Ureter (tissue), 1 donor: ENCODE measurements at places on chromosomes 5 and 9.

- no peak for DNase-seq
Observed at GRCh38 chr5:149766460-149767280, 36.6 kb downstream of the PPARGC1B start.

DNA sequence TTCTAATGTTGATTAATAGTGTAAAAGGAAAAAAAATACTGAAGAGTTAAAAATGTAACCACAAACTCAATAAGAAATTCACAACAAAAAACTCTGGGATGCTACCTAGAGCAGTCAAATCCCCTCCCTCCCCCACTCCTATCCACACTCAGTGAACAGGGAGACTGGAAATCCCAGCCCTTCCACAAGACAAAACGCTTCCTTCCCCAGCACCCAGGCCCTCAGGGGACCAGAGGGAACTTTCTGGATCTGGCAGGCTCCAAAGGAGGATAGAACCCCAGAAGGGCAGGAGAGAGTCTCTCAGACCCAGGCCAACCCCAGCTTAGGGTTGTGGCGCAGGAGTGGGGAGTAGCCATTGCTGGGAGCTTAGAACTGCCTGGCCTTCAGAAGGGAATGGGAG, 55.0 kb downstream of the DCP2 start:
- DNase-seq = no peak

DNA sequence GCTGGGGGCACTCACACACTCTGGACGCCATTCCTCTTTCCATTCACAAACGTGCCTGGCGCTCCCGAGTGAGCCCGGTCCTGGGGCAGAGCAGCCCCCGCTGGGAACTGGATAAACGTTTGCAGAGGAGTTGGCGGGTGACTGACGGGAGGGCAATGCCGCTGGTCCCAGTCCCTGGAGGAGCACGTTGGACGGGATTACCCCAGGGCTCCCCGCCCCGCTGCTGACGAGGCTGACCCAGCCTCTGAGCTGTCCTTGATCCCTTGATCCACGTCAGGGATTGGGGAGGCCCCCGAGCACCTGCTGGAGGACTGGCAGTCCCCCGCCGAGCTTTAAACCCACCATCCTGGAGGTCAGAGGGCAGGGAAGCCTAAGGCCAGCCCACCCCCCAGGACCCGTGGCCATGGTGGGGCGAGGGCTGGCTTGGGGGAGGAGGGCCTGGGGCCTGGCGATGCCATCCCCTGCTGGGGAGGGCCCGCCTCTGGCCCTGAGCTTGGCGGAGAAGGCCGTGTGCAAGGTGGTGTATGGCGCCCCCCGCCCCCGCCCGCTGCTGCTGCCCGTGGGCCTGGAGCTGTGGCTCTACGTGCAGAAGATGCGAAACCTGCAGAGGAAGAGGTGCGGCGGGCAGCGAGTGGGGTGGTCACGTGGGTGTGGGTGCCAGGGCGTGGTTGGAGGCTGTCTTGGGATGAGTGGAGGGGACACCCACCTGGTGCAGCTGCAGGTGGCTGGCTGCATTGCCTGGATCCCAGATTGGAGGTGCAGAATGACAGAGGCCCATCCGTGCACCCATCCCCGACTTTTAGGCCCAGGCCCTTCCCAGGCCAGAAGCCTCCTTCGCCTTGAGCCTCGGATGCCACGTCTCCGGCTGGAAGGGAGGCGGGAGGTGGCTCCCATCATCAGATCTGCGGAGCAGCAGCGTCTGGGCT, 4.5 kb downstream of the GPSM1 start:
- no peak for DNase-seq

- DNase-seq = peak; percentile 78
Observed at GRCh38 chr9:20356403-20357036, 265.8 kb downstream of the MLLT3 start.

- no peak for DNase-seq
Observed at GRCh38 chr5:126358525-126358924, 64.7 kb upstream of the GRAMD2B start.

- DNase-seq = no peak
Observed at GRCh38 chr5:168820874-168821273, 241.7 kb upstream of the PANK3 start.

DNA sequence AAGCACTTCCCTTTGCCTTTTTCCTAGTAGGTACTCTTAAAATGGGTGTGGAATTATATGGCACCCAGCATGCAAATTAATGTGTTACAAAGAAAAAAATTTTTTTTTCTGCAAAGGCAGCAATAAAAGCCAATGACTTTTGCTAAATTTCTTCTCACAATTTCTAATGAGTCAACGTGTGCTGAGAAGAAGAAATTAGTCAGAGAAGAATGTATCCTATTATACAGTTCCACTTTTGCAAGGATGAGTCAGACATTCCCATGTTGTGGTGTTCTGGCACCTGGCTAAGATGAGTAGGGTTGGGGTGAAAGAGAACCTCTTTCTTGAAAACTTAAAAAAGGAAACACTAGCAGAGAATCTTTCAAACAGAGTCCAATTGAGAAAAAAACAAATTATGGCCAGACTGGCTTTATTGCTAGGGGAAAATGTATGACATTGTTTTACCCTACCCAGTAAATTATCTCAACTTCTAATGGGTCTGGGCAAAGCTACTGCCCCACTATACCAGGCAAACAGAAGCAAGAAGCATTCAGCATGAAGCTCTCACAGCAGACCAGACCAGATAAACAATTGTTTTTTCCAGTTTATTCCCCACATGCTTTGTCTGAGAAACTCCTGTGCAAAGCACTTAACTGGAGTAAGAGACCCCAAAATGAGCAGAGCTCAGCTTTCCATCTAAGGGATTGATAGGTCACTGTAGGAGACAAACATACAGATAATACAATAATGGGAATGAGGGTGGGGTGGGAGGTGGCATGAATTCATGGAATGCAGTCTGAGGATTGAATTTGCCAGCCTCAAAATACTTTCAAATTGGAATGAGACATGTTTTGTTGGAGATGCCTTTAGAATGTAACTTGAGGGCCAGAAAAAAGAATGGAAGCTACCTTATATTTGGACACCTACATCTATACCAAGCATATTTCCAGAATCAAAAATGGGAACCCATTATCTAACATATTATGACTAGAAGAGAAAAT, 220.8 kb upstream of the RFX3 start:
- no peak for DNase-seq

- DNase-seq = no peak
Observed at GRCh38 chr5:96330530-96331140, 102.4 kb downstream of the PCSK1 start.

DNA sequence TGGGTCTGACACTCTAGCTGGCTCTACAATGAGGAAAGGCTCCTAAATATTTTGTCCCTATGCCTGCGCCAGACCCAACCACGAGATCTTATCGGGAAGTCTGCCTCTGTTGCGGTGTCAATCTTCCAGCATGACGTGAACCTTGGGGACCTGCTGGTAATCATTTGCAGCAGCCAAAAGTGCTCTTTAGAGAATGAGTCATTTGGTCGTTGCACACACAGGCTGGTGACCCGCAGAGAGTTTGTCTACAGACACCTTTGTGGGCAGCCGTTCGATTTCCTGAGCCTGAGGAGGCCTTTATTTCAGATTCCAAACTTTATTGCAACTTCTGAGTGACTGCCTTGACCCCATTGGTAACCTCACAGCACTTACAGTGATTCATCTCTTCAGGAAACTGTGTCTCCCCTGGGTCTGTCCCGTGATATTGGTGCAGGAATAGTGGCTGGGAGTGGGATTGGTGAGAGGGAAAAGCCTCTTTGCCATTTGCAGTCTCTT, 326.1 kb downstream of the NSG2 start:
- no peak for DNase-seq

DNA sequence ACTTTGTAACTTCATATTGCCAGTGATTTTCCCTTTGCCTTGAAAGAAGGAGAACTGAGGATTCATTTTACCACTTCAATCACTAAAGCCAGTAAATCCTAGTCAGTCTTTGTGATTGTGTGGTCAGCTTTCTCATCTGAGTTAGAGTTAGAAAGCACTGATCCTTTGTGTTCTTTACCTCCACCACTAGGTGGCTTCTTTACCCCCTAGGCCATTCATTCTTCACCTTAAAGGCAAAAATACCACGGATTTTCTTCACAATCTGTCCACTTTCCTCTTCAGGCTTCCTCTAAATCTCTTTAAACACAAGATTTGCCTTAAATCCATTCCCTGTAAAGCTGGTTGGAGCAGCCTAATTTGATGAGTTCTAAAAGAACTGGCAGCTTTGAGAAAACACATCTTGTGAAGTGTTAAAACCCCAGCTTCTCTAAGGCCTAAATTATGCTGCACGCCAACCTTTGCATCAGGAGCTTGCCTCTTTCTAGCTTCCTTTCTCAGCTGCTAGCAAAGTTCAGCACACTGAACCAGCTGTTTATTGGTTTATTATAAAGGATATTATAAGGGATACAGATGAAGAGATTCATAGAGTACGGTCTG, 20.4 kb downstream of the BDP1 start:
- DNase-seq = no peak

DNA sequence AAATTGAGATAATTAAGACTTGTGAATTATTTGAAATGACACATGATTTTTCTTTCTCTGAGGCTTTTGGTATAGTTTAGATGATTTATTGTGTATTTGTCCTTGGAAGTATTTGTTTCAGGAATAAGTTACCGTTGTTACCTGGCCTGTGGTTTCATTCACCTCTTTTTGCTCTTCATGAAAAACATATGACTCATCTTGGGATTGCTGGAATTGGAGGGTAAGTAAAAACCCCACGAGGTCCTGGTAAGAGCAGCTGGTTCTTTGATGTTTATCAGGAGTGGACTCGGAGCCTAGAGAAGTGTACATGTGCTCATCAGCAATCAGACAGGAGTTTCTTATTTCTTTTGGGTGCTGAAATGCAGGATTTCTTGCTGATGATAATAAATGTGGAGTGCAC, 275.3 kb downstream of the PSAT1 start:
- no peak for DNase-seq

GRCh38 chr9:34989946-34990635, 546 bp downstream of the DNAJB5 start:
- peak; percentile 72 for DNase-seq

DNA sequence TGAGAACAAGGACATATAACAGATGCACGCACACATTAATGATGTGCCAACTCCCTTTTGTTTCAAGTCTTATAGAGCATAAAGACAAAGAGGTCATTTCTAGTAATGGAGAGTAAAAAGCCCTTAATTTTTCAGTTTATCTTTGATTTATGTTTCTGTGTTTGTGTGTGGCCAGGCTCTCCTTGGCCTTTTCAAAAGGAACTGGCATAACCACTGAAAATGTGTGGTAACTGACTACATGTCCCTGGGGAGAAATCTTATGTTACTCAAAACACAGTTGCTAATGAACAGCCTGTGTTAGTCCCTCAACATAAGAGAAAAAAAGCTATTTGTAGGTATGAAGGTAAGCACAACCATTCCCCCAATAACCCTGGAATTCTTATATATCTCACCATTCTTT, 47.6 kb upstream of the SHOC1 start:
- no peak for DNase-seq

- DNase-seq = no peak
Observed at GRCh38 chr9:116777116-116777515, 90.0 kb downstream of the TRIM32 start.

- DNase-seq = no peak
Observed at GRCh38 chr9:37760416-37761161, 7.0 kb downstream of the TRMT10B start.

GRCh38 chr9:89363921-89364665, 45.8 kb downstream of the SECISBP2 start:
- DNase-seq = no peak

DNA sequence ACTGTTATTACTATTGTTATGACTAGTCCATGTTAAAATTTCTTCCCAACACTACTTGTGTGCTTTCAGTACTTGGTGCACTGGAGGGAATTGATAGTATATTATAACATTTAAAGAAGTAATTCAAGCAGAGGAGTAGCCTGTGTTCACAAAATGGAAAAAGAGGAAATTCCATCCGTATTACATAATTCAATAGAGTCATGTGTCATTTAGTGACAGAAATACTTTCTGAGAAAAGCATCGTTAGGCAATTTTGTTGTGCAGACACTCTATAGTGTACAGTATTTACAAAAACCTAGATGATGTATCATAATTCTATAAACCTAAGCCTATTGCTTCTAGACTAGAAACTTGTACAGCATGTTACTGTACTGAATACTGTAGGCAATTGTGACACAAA, 78.3 kb upstream of the PCSK5 start:
- no peak for DNase-seq

GRCh38 chr5:76524868-76525267, 98.3 kb downstream of the F2RL2 start:
- no peak for DNase-seq

- DNase-seq = no peak
Observed at GRCh38 chr5:109911731-109912130, 222.0 kb downstream of the MAN2A1 start.

DNA sequence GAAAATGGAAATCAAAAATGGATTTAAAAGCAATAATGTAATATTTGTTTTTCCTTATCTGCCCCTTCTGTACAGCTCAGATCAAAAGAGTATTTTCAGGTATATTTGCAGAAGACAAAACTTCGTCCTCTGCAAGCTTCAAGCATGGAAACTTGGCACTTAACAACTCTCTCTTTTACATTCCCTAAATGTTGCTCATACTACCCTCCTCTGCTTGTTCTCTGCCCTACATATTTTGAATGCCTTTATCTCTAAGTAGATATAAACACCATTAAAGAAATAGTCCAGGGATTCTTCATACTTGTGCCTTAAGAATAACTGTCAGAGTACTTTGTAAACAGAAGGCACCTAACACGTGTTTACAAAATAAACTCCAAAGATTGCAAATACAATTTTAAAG, 19.2 kb upstream of the SMC2 start:
- DNase-seq = no peak

- DNase-seq = no peak
Observed at GRCh38 chr5:150266871-150267291, 22.7 kb downstream of the CAMK2A start.
